Tibial artery (tissue), 4 donors: ENCODE measurements at places on chromosomes 1 and 21.

- no peak for DNase-seq
Observed at GRCh38 chr1:9594471-9595155, 5.9 kb downstream of the TMEM201 start.

GRCh38 chr1:238604357-238604756, 713.6 kb upstream of the ZP4 start:
- DNase-seq: no peak

GRCh38 chr1:169873582-169874199, 20.0 kb downstream of the SCYL3 start:
- no peak for DNase-seq

GRCh38 chr1:210917560-210918169, 216.3 kb downstream of the KCNH1 start:
- no peak for DNase-seq

DNA sequence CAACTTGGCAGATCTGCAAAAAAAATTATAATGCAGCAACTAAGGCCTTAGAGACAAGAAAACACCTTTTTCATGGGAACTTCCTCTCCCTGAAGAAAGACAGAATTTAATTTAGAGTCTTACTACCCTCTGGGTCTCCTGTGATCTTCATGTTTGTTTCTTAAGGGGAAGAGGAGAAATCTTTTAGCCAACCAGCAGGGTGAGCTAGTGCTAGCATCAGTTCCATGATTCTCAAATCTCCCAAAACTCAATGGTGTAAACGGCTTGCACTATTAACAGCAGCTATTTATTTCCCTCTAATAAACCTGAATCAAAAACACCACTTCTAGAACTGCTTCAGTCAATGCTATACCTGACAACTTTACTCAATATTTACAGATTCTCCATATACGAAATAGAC, 3.8 kb downstream of the ZNF644 start:
- no peak for DNase-seq

DNA sequence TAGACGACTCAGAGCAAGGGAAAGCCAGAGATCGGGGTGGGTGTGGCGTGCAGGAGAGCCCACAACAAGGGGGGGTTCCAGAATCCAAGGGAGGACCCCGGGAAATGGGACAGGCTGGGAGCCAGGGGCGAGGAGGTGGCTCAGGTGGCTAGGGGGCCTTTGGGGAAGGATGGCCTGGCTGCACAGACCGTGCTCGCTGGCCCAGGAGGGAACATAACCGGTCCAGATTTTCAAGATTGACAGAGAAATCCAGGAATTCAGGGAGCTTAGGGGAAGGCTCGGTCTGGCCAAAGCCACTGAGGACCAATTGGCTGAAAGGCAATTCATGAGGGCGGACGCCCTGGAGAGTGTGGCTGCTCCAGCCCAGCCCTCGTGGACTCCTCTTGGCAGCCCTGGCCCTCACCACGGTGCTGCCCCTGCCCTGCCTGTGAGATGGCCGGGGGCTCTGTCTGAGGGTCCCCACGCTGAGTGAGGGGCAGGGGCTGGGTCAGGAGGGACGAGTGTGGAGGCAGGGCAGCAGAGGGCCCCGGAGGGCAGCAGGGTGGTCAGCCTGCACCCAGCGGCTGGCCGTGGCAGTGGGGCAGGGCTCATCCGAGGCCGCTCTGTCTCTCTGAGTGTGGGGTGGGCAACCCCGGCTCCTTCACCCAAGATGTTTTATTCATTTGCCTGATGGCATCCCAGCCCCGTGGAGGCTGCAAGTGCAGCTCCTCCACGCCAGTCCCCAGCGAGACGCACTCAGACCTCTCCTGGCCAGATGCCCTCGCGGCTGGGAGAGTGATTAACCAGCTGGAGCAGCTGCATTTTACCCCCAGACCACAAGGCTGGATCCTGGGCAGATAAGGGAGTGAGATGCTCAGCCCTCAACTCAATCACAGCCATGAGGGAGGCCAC, 5.6 kb upstream of the LRRC3 start:
- peak; percentile 21 for DNase-seq

- no peak for DNase-seq
Observed at GRCh38 chr1:176165573-176165972, 41.5 kb downstream of the COP1 start.

DNA sequence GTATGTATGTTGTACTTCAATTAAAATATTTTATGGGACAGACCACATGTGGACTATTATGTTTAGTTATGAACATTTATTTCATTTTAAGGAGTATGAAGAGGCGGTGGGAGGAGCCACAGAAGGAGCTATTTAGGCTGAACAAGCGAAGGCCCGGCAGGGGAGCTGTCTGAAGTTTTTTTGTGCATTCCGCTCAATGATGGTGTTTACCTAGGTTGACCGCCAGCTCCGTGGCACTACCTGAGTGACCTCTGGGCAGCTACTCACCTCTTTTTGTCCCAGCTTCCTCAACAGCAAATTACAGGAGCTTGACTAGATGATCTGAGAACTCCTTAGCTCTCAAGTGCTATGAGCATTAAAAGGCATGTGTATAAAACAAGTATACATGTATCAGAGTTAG, 32.7 kb upstream of the C1orf198 start:
- no peak for DNase-seq

GRCh38 chr1:68332041-68332440, 99.7 kb upstream of the WLS start:
- no peak for DNase-seq

DNA sequence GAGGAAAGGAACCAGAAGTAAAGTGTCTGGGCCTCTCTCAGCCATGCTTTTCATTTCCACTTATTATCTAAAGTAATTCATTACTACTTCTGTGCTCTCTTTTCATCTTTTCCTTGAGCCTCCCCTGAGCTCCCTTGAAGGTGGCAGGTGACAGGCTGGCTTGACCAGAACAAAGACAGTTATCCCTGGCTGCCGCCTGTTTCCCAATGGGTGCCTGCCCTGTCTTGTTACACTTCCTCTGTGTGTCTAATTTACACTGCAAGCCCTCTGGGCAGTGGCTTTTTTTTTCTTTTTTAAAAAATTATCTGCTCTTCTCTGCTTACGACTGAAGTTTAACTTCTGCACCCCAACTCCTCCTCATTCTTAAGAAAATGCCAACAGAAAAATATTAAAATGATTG, 113.4 kb downstream of the NGF start:
- no peak for DNase-seq

GRCh38 chr1:223207293-223208066, 64.4 kb upstream of the TLR5 start:
- DNase-seq: no peak

GRCh38 chr21:43797925-43798715, 8.7 kb downstream of the RRP1 start:
- DNase-seq: no peak

DNA sequence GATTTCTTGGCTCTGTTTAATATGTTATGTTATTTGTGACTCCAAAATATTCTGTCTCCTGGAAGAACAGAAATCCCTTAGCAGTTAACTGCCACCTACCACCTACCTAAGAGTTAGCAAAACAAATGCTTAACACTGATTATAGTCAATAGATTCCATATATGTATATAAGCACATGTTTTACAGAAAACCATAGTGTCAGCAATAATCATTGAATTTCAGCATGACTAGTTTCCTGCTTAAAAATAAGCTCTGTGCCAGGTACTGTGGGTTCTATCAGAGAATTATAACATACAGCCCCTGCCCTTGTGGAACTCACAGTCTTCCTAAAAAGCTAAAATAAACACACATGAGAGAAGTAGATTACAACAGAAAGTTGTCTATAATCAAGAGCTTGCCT, 561.9 kb upstream of the CAMK1G start:
- DNase-seq: no peak

GRCh38 chr1:235415008-235415904, 48.0 kb downstream of the TBCE start:
- DNase-seq: peak; percentile 75

- no peak for DNase-seq
Observed at GRCh38 chr1:201282931-201283829, at the start of gene PKP1. Gene PKP1, plus strand, starts transcription at chr1:201283506. Its CDS starts 197 bp downstream, at chr1:201283703.

GRCh38 chr1:156451505-156452160, 48.9 kb downstream of the MEF2D start:
- no peak for DNase-seq

DNA sequence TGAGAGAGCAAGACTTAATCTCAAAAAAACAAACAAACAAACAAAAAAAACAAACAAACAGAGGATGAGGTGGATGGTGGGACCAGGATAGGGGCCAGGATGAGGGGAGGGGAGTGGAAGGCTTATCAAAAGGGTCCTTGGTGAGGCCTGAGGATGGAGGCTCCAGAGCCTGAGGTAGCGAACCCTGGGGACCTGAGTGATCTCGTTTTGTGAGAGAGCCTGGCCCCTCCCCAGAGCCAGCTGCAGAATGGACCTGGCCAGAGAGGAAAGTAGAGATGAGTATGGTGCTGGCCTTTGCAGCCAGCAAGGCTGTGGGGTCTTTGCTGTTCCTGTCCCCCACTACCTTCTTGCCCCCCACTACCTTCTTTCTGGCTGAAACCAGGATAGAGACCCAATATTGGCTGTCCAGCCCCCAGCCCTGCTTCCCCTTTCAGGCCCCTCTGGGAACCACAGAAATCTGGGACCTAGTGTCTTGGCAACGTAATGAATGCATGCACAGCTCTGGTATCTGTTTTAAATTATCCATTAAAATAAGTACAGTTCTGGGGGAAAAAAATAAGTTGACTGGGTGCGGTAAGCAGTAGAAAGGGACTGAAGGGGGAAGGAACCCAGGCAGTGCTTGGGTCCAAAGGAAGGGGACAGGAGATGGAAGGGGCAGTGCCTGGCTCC, 1.1 kb upstream of the LMNA start:
- DNase-seq: no peak
